ENCODE measurements at places on chromosomes 12 and 14.

DNA sequence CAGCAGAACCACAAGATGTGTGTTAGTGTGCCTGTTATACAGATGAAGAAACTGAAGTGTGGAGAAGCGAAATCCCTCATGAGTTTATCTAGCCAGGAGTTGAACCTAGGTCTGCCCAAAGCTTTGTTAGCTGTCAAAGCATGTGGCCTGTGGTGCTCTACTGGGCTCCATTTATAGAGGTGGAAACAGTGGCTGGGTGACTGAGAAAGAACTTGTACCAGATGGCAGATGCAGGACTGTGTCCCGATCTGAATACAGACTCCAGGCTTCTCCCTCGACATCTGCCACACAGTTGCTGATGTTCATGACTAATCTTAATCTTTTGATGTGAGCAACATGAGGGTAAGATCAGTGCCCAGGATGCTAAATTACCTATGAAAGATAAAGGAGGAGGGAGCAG lies 89.1 kb downstream of the C12orf75 start:
- no peak for DNase-seq

- DNase-seq, result no peak
Observed at GRCh38 chr14:40282196-40282595, 850.0 kb upstream of the FBXO33 start.

- DNase-seq, result no peak
Observed at GRCh38 chr14:63614679-63615363, 26.9 kb downstream of the WDR89 start.

- no peak for DNase-seq
Observed at GRCh38 chr12:130194154-130194553, 31.9 kb downstream of the FZD10 start.

DNA sequence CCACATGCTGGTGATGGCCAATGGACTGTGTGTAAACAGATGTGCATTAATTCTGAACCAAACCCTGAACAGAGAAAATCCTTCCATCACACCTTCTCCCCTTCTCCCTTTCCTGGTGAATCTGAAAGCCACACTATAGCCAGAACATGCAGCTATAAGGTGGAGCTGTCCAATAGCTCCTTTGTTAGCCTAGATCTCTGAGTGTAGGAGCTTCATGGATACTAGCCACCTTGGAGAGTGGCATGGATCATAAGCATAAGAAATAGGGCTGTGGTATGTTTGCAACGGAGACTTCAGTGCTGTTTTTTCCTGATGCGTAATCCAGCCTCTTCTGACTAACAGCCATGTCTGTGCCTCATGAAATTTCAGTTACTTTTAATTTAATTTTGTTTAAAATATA lies 364.5 kb downstream of the BTG1 start:
- DNase-seq, result no peak

DNA sequence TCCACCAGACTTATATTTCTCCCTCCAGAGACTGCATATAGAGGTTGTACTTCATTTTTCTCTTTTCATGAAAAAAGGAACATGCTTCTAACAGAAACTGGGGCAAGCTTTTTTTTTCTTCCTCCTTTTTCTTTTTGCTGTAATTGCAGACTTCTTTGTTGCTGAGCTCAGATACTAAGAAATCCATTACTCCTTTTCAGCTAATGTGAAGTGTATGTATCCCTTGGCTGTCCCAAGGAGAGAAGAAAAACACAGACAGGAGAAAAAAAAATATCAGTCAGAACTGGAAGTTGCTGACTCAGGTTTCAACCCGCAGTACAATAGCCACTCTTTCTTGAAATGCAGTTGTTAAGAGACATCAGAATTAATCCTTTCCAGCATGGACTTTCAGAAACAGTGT lies 1248.4 kb downstream of the LRFN5 start:
- no peak for DNase-seq

DNA sequence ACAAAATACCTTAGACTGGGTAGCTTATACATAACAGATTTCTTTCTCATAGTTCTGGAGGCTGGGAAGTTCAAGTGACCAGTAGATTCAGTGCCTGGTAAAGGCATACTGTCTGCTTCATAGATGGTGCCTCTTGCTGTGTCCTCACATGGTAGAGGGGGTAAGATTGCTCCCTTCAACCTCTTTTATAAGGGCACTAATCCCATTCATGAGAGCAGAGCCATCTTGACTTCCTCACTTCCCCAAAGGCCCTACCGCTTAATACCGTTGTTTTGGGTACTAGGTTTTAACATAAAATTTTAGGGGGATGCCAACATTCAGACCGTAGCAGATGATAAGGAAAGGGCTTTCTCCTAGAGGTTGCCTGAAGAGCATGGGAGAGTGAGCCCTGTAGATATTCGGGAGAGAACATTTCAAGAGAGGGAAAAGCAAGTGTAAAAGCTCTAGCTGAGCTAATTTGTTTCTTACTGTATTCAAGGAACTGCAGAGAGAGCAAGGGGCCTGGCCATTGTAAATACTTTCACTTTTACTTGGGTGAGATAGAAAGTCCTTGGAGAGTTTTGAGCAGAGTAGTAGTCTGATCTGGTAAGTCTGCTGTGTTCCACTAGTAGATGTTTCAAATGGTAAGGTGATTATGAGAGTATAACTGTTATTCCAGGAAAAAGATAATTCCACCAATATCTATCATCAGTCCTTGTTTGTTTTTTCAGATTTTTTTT lies 27.3 kb downstream of the FRS2 start:
- no peak for DNase-seq

DNA sequence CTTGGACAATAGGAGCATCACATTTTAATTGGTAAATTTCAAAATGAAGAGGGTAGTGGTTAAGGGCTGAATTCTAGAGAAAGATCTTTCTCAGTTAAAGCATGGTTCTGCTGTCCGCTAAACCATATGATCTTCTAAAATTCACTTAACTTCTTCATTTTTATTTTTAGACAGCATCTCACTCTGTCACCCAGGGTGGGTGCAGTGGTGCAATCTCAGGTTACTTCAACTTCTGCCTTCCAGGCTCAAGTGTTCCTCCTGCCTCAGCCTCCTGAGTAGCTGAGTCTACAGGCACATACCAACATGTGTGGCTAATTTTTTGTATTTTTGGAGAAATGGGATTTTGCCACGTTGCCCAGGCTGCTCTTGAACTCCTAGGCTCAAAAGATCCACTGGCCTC lies 226.7 kb upstream of the ABCD2 start:
- DNase-seq, result no peak

GRCh38 chr12:32102234-32102633 lies 4.4 kb upstream of the BICD1 start:
- DNase-seq, result no peak

- DNase-seq, result no peak
Observed at GRCh38 chr14:100092832-100093231, 27.6 kb downstream of the EVL start.

- DNase-seq, result no peak
Observed at GRCh38 chr12:93578221-93578620, 5.7 kb downstream of the SOCS2 start.

DNA sequence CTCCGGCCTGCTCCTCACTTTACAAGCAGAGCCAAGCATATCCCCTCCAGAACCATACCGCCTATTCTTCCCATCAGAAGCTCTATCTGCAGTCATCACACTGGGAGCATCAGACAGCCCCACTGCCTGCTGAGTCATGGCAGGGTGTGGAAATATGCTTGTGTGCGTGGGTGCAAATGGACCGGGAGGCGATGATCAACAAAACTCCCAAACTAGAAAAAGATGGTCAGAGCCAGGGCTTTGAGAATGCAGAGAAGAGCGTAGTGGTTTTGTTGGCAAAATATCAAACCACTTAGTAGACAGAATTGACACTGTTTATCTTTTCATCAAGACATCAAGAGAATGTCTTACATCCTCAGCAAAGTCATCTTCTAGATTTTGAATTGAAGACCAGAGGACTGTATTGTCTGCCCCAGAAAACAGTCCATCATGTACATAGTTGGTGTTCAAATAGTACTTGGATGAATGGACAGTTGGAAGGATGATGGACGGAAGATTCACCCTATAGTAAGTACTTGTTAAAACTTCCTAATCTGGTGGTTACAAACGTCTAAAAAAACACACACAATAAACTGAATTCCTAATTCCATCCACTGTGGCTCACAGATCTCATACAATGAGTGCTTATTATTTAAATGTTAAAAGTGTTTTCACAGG lies 54.9 kb downstream of the VWF start:
- no peak for DNase-seq

DNA sequence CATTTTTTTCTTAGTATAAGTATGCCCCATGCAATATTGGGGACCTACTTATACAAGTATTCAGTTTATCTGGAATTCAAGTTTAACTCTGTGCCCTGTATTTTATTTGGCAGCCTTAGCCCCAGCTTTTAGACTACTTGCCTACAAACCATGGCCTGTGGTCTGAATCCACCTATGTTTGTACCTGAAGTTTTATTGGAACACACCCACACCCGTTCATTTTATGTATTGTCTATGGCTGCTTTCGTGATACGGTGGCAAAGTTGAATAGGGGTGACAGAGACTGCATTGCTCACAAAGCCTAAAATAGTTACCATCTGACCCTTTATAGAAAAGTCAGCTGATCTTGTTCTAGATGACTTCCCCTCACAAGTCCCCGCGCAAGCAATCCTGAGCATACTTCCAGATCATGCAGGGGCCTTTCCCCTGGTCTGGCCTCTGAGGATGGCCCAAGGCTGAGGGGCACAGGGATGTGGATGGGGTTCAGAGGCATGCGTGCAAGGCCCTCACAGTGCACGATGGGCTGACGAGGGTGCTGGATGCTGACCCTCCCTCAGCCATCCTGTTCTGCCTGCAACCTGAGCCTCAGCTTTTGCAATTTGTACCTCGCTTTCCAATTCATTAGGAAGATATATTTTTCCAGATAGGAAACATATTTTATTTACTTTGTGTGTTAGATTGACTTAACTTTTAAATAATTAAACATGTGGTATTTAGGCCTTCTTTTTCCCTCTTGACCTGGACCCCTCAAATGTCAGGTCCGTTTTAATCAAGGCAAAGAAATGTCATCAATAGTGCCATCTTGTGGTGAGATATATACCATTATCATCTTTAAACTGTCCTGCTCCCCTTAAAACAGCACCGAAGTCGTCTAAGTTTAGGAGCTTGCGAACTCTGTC lies 527.3 kb upstream of the CCDC196 start:
- DNase-seq, result no peak

- DNase-seq, result no peak
Observed at GRCh38 chr14:98893675-98894074, 378.3 kb downstream of the BCL11B start.

DNA sequence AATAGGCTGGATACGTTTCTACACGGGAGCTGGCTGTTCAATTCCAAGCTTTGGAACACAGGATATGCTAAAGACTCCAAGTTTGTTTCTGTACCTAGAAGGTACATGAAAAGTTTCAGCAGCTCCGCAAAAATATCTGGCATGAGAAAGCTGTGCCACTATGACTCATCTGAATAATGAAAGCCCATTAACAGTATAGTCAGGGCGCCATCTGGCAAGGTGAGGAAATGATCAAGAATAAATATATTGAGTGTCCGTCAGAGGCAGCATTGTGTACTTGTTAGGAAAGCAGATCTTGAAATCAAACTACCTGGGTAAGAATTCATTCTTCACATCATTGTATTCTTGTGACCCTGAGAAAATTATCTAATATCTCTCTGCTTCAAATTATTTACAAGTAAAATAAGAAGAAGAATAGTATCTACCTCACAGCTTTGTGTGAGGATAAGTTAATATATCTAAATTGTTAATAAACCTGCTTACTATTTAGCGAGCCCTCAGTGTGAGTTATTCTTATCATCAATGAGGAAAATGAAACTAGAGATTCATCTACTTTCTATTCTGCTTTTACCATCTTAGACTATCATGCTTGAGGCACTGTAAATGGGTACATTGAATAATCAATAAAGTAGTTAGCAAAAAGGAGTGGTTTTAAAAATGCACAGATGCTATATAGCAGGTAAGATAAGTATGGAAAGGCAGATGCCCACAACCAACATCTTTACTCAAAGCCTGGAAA lies 53.5 kb downstream of the FSCB start:
- no peak for DNase-seq

- no peak for DNase-seq
Observed at GRCh38 chr12:113663396-113663795, 191.7 kb upstream of the LHX5 start.

- no peak for DNase-seq
Observed at GRCh38 chr14:93089521-93090269, 26.0 kb downstream of the ITPK1 start.

GRCh38 chr14:104237651-104238423 lies 99.5 kb downstream of the KIF26A start:
- DNase-seq, result no peak

DNA sequence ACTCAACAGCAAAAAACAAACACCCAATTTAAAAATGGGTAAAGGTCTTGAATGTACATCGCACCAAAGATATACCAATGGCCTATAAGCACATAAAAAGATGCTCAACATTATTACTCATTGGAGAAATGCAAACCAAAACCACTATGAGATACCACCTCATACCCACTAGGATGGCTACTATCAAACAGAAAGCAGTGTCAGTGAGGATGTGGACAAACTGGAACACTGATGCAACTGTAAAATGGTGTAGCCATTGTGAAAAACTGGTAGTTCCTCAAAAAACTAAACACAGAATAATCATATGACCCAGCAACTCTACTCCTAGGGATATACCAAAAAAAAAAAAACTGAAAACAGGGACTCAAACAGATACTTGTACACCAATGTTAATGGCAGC lies 49.3 kb downstream of the CDK17 start:
- DNase-seq, result no peak

DNA sequence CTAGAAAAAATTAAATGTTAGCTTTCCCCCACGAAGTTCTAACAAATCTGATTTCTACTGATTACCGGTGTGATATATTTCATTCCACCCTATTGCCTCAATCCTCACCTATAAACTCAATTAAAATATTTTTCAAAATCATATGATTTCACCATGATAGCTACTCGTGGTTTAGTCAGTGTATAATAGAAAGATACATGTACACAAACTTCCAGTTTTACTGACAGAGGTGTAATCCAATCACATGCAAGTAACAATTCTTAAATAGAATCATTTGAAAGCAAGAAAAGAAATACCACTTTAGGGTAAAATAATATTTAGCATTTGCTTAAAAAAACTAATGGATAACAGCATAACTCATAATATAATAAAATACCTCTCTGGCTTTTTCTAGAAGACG lies 55.0 kb upstream of the C12orf50 start:
- no peak for DNase-seq

DNA sequence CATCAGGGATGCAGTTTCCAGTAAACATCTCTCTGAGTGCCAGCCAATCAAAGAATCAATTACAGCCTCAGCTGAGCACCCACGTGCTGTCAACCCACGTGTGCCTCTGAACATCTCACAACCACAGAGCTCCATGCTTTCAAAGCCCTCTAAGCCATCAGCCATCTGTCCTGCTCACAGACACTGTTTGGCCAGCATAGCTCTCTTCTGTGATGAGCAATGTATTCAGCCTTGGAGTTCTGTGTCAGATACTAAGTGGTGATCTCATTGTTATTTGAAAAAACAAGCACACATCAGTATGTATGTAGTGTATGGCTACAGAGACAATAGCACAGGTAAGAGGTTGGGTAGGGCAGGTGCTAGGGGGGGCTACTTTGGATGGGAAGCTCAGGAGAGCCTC lies 94.3 kb downstream of the RGS6 start:
- no peak for DNase-seq

- DNase-seq, result no peak
Observed at GRCh38 chr12:77122236-77122635, 56.9 kb upstream of the E2F7 start.

Measured in stimulated activated CD8-positive, alpha-beta memory T cell treated with anti-CD3 and anti-CD28 coated beads, Interleukin-4, amount 100 ng/mL, for 4 hours (primary cell).